ENCODE measurements at places on chromosomes 3 and 15.
A peak's percentile ranks its signal among the peaks of the same experiment; 100 is the strongest.

DNA sequence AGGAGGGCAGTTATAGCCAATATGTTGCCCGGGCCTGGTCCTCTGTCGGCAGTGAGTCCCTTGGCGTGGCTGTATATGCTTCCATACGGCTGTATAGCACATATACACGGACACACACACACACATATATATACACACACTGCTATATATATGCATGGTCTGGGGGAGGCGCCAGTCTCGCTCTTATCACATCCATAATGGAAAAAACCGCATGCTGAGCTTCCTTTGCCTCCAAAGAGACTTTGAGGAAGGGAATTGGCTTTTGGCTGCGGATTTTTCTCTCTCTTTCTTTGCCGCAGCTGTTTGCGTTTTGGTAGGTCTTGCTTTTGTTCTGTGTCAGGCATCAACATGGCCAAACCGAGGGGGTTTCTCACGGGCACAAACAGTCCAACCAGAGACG lies 11.3 kb upstream of the TMEM115 start:
- DNase-seq, result peak; percentile 63

GRCh38 chr3:27076815-27077630 lies 292.2 kb downstream of the NEK10 start:
- no peak for DNase-seq

- DNase-seq, result no peak
These were observed 62.8 kb upstream of the TMEM115 start for GRCh38 chr3:50422153-50422552.

DNA sequence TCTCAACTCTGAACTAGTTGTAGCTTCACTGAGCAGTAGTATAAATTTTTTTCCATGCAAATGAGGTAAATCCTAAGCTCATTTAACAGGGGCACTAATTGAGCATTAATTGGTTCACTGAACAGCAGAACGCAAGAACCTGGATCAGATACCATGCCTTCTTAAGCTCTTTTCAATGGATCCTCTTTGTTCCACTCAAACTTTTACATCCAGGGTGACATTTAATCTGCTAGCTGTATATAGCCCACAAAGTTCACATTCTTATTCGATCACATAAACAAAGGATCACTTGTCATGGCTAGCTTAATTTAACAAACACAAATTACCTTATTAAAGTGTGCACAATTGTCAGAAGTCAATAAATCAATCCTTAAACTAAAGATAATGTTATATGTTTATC lies 281.6 kb downstream of the CNTN6 start:
- peak; percentile 43 for DNase-seq

- DNase-seq, result no peak
These were observed 29.7 kb downstream of the VGLL3 start for GRCh38 chr3:86961297-86961696.

- DNase-seq, result no peak
These were observed 230.0 kb upstream of the LYSMD4 start for GRCh38 chr15:99963096-99963825.

DNA sequence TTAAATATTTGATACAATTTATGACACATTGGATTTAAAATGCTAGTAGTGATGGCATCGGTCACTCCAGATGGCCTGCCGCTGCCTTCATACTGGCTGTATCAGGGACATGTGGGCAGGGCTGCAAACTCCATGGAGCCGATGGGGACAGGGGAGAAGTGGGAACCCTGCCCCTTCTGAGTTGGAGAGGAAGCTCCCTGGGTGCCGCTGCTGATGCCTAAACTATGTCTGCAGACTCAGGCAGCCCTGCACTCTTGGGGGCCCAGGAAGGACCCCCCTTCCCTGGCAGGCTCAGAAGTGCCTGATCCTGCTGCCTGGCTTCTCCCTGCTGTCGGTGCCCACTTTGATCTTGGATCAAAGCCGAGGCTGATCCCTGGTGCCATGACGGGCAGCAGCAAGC lies 1522.1 kb downstream of the OTOL1 start:
- DNase-seq, result no peak

GRCh38 chr3:99925584-99926230 lies 108.0 kb downstream of the CMSS1 start:
- DNase-seq, result peak; percentile 84

DNA sequence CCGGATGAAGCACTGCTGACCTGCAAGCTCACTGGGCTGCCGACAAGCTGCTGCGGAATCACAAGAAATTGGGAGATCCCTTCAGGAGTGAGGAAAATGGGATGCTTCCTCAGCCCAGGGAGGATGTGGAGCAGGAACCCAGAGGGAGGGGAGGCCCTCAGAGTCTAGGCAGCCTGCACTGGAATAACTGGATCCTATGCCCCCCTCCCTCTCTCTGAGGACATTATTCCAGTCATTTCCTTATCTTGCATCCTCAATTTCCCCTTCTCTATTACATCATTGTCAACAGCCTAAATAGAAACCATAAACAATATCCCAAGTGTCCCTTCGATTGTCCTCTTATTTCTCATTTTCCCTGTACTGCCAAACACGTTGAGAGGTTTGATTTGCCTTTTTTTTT lies 169.0 kb downstream of the OPA1 start:
- DNase-seq, result no peak

DNA sequence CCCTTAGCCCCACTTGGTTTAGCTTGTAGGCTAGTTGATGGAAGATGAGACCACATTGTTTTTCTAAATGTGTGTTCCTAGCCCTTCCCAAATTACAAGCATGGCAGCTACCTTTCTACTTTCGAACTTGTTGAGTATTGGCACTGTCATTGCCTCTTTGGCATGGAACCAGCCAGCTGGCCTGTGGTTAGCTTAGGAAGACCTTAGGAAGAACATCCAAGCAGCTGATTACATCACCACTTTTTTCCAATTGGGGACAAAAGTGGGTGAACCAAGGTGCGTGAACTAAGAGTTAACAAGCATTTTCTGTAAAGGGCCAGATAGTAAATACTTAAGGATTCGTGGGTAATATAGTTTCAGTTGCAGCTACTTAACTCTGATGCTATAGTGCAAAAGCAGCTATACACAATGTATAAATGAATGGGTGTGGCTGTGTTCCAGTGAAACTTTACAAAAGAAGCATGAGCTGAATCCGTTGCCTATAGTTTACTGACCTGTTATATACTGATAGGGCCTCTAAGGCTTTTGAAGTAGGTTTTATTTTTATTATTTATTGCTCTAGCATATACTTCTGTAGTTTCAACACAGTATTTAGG lies 8.5 kb downstream of the KLHL18 start:
- no peak for DNase-seq

DNA sequence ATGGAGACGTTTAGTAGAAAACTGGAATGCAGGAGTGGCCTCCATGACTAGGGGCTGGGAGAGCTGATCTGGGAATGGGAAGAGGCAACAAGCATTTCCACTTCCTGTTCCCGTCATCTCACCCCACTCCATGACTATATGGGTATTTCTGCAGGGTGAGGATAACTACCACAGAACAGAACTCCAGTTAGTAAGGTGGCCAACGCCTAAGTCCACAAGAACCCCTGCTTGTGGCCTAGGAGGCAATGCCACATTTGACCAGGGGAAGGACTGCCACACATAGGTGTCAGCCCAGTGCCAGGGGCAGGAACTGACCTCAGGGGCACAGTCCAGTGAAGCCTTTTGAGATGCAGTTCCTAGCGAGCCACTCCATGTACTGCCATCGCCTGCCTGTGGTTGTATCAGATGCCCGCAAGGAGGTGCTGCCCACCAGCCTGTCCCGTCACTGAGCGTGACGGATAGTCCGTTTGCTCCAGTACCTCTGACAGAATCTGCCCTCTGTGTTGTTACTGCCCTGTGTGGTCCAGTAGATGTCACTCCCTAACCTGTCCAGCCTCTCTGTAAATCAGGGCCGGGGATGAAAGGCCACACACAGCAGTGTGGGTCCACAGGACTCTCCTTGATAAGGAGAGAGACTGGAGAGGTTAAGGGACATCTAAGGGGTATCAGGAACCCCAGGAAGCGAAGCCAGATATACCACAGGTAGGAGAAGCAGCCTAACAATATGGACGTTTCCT lies 3.5 kb upstream of the MTFMT start:
- peak; percentile 90 for DNase-seq

DNA sequence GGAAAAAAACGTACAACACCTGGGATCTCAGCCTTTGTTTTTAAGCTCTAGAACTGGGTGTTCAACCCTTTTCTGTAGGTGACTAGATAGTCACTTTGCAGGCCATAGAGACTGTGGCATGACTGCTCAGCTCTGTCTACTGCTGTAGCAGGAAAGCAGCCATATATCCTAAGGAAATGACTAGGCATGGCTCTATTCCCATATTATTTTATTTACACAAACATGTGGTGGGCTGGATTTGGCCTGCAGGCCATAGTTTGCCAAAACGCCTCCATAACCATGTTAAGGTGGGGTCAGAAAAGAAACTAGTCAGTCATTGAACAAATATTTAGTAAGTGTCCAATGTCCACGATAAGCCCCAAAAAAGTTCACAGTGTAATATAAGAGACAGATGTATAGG lies 452.5 kb downstream of the MCTP2 start:
- no peak for DNase-seq

- no peak for DNase-seq
These were observed 350.6 kb downstream of the PLCL2 start for GRCh38 chr3:17235310-17235709.

- DNase-seq, result peak; percentile 68
These were observed 315.9 kb upstream of the GPR149 start for GRCh38 chr3:154745929-154746328.

DNA sequence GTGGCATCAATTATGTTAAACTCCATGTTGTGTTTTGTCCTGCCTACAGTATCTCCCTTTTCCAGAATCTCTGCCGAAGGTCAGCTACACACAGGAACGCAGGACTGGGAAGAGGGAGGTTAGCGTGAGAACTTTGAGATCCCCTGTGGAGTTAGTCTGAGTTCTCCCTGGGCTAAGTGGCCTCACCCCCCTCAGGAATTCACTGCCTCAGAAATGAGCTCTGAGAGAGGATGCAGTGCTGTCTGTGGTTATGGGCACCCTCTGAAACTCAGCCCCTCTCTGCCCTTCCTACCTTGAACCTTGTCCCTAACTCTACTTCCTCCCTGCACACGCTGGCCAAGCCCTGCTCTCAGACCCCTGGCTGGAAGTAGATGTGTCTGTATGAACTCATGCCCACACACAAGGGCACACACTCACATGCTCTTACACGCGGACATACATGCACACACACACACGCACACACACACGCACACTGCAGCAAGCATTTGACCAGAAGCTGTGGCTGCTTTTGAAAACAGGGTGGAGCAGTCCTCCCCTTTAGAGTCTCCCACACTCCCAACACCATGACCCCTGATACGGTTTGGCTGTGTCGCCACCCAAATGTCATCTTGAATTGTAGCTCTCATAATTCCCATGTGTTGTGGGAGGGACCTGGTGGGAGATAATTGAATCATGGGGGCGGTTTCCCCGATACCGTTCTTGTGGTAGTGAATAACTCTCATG lies 5.3 kb upstream of the VIPR1 start:
- DNase-seq, result no peak

- DNase-seq, result no peak
These were observed 85.8 kb upstream of the ARHGEF3 start for GRCh38 chr3:56887402-56888025.

DNA sequence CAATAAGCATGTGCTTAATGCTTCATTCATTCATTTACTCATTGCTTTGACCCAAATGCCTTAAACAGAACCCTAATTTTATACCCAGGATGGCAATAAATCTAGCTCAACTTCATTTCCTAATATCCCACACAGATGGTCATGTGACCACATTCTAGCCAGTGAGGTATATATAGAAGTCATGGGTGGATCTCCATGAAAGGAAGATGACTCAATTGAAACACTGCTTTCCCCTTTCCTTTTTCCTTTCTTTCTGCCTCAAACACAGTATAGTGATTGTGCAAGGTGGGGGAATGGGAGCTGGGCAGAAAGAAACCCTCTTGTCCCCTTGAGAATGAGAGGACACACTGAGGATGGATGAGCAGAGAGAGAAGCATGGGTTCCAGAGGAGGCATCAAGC lies 183.5 kb upstream of the PRICKLE2 start:
- DNase-seq, result no peak

GRCh38 chr3:39203402-39203801 lies 11.0 kb upstream of the XIRP1 start:
- DNase-seq, result no peak

DNA sequence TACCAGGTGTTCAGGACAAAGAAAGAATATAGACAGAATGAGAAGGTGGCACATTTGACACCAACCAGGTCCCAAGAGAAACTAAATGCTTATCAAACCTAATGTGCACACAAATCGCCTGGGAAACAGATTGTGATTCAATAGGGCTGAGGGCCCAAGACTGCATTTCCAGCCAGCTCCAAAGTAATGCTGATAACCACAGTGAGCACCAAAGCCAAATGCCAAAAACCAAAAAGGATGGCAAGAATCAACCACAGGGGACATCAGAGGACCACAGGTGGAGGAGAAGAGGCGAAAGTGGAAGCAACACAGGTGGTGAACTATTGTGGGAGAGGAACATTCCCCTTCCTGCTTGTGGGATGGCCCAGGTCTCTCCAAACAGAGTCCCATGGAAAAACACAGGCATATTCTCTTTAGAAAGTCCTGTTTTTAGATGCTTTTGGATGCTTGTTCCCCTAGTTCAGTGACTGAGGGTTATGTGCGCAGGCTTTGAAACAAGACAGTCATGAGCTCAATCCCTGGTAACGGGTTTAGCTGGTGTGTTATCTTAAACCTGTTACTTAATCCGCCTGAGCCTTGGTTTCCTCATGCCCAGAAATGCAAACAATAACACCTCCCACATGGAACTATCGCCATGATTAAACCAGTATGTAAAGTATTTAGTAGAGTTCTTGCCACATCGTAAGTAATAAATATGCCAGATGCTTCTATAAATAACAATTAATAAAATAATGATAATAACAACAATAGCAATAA lies 241.7 kb downstream of the ATP8B4 start:
- DNase-seq, result peak; percentile 87

DNA sequence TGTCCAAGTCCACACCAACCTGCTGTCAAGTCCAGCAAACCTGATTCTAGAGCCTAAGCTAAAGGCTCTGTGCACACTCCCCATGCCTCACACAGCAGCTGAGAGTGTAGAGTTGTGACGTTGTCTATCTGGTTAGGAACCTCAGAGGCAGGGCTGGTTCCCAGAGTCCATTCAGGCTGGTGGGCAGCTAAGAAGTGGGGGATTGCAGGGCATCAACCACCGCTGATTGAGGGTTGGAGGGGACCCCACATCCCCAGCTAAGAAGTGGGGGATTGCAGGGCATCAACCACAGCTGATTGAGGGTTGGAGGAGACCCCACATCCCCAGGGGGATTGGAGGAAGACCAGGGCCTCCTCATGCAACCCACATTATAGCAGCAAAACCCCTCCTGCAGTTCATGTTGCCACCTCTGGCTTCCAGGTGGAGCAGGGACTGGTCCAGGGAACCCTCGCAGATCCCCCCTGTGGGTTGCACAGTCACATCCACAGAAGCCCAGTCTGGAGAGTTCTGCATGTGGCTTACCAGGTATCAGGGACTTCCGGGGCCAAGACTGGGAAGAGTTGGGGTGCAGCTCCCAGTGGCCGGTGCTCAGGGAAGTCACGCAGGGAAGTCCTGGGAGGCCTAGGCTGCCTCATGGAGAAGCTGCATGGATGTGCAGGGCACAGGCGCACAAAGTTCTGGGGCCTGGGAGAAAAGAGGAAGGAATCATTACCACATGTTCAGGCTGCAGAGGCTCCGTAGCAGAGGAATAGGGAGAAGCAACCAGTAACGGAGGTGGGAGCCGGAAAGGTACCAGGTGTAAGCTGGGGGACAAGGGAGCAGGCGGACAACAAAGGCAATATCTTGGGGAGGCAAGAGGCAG lies 71.4 kb upstream of the PCSK6 start:
- no peak for DNase-seq

GRCh38 chr3:54917862-54918261 lies 10.0 kb downstream of the LRTM1 start:
- no peak for DNase-seq

Measured in NCI-H82 (cell line).